HT-29 (cell line): ENCODE measurements at places on chromosomes 13 and 19.
A peak's percentile ranks its signal among the peaks of the same experiment; 100 is the strongest.

GRCh38 chr13:43522788-43523187 is 264.0 kb downstream of the ENOX1 start:
- no peak for DNase-seq

GRCh38 chr19:39115105-39115847 is 10.3 kb upstream of the PAK4 start:
- no peak for DNase-seq

- no peak for DNase-seq
Measured at GRCh38 chr13:50594276-50595051, 249.0 kb downstream of the DLEU7 start.

DNA sequence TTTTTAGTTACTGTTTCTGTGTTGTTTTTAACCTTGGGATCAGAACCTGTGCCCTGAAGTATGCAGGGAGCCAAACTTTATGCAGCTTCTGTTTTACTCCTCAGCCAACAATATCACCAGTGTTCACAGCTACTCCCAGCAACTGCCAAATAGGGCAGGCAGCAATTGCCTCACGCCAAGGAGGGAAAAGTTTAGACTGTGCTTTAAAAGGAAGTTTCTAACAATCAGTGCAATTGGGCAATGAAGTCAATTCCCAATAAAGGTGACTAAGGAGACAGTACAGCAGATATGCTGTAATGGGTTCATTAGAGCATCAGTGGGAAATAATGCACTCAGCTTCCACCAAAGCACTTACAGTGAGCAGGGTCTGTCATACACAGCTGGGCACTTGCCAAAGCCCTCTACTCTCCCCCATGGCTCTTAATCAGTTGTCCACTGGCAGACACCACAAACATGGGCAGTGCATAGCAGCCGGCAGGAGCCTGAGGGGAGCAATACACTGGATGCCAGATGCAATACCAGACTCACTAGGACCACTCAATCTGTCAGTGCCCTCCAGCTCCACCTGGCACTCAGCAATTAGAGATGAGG is 19.3 kb downstream of the ENOX1 start:
- no peak for DNase-seq

DNA sequence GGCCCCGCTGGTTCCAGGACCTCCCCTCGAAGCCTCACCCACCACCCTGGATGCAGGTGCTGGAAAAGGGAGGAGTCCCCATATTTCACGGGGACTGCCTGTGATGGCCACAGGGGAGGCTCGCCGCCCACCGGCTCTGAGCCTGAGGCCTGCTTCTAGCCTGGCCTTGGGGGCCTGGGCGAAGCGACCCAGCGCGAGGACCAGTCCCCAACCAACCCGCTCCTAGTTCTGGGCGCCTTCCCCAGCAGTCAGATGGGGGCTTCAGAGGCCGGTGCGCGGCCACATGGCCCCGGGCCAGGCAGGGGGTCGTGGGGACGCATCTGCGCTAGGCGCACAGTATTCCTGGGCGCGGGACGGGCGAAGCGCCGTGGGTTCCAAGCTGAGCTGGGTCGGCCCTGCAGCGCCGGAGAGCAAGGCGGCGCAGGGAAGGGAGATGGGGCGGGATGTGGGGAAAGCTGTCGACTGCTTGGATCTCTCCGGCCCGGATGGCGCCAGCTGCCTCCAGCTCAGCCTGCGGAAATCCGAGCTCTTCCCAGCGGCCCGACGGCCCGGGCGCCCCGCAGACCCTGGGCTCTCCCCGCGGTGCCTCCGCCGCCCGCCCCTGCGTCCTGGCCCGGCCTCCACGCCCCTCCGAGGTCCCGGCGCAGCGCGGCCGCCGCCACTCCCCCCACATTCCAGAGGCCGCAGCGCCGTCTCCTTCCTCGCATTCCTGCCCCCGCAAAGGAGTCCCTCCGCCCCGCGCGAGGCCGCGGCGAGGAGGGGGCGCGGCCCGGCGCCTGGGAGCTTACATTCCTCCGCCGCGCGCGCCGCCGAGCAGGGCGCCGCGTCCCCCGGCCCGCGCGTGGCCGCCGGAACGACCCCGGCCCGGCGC is at the start of gene WTIP:
Gene WTIP (plus strand): TSS at position 788 of the 871 bp plus-strand sequence. CDS start 217 bp downstream, outside the sequence.
- no peak for DNase-seq

DNA sequence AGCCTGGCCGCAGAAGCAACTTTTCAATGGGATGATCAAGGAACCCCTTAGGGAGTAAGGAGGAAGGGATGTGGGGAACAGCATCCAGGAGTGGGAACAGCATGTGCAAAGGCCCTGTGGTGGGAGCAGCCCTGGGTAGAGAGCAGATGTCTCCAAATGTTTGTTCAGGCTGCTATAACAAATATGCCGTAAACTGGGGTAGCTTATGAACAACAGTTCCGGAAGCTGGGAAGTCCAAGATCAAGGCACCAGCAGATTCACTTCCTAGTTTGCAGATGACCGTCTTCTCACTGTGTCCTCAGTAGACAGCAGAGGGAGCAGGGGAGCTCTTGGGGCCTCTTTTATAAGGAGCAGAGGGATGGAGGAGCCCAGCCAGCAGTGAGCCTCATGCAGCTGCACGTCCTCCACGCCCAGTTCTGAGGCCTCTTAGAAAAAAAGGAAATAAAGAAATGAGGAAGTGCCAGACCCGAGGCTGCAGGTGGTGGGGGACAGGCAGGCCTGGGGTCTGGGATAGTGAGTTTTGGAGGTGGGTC is 4.2 kb upstream of the LRRC25 start:
- peak; percentile 87 for DNase-seq

DNA sequence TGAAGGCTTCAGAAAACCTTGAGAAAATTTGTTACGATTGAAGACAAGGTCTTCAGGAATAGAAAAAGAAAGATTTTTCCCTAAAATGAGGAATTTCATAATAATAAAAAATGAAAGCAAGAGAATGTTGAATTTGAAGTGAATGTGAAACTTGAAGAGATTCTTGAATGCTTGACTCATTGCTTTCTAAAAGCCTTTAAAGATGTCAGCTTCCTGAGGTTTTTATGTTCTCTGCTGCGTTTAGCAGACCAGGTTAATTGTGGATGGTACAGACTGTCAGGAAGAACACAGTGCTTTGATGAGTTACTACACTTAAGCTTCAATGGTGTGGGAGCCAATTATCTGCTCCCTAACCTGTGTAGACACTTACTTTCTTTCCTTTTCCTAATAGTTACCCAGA is 96.3 kb upstream of the FNDC3A start:
- no peak for DNase-seq

- peak; percentile 73 for DNase-seq
Measured at GRCh38 chr19:13849991-13850909, 26.7 kb upstream of the NANOS3 start.

DNA sequence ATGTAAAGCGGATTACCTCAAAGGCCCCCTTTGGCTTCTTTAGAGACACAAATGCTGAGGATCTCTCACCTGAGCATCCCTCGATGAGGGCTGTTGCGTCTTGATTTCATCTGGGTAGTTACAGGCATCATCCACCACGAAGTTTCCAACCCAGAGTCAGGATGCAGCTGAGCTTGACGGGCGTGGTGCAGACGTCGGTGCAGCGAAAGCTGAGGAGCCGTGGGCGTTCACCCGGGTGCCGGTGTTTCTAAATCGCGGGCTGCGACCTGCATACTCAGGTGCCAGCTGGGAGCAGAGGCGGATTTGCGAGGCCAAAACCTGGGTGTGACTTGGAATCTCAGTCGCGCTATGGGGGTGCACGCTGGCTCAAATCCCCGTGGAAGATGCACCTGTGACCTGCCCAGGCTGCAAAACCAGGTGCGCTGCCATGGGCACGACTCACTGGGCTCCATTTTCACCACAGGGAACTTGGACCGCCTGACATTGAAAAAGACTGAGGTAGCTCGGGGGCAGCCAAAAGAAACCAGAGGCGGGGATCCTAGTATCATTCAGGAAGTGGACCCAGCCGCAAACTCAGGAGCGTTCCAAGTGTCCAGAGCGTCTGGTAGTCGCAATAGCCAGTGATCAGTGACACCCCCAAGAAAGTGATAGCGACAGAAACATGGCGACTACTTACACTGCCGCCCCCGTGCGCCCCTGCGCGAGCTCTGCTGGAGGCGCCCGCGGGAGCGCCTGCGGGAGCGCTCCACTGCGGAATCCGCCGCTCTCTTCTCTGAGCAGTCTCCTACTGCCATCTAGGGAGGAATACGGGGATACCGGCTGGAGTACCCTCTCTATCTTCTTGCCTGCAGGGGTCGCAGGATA is 36.4 kb upstream of the IGFL4 start:
- DNase-seq: peak; percentile 99

- peak; percentile 10 for DNase-seq
Measured at GRCh38 chr19:23698711-23699520, 11.9 kb upstream of the ZNF675 start.

DNA sequence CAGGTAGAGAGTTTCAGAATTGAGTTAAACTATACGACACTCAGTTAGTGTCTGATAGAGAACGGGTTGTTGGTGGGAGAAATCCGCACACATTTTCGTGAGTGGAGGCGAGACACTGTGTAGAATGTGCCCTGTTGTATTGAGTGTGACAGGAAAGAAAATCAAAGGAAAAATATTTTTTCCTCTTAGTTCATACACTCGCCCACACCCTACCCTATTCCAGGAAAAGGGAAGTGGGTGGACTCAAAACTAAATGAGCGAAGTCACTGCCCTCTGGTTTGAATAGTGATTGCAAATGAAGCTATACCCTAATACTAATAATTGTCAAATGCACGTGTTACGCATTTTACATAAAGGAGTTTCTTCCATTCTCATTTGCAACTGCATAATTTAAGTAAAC is 2.0 kb downstream of the ZNF347 start:
- no peak for DNase-seq

GRCh38 chr13:96181911-96182310 is 92.0 kb downstream of the HS6ST3 start:
- no peak for DNase-seq

- no peak for DNase-seq
Measured at GRCh38 chr13:51625555-51626345, 41.5 kb downstream of the WDFY2 start.

DNA sequence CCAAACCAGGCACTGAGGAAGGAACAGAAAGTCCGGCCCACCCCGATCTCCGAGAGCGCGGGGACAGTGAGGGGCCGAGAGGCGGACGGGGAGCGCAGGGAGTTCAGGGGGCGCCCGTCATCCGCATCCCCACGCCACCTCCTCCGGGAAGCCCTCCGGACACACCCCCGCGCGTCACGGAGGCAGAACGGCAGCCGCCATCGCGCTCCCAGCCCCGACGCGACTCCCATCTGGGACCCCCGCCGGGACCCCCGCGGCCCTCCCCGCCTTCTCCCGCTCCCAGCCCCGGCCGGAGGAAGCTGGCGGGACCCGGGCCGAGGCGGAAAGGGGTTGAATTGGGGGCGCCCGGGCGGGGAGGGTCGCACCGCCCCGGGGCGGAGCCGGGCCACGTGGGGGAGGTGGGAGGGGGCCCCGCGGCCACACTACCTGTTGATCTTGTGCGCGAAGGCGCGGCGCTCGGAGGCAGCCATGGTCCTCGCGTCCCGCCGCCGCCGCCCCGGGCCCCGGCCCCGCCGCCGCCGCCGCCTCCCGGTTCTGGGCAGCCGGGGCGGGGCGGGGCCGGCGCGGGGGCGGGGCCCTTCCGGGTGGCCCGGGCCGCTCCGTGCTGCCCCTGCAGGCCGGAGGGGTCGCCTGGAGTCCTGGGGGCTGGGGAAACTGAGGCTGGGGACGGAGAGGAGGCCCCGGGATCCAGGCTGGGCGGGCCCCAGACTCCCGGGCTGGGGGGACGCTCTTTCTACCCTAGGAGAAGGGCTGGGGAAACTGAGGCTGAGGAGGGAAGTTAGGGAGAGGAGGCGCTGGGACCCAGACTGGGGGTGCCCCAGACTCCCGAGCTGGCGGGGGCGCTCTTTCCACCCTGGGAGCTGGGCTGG is at the start of gene DOCK6:
Gene DOCK6 (minus strand): TSS at position 554 of the 869 bp plus-strand sequence. CDS start 84 bp downstream, at position 470.
- DNase-seq: no peak

DNA sequence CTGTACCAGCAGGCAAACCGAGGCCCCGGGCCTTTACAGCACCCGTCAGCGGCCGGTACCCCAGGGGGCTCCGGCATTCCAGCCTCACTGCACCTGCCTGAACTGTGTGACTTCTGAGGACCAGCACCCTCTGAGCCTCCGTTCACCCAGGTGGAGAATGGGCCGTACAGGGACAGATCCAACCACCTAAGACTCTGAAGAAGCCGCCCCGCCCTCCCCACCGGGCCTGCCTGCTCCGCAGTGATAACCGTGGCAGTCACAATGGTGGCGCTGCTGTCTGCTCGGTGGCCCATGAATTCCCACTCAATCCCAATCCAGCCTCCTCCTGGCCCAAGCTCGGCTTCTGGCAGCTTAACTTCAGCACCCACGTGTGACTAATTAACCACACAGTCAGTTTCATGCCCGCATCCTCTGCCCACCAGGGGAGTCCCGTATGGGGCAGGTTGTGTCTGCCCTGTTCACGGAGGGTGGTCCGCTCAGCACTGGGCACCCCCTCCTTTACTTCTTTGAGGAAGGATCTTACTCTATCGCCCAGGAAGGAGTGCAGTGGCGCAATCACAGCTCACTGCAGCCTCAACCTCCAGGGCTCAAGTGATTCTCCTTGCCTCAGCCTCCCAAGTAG is 3.4 kb downstream of the TCF3 start:
- no peak for DNase-seq

- peak; percentile 32 for DNase-seq
Measured at GRCh38 chr13:73370066-73370465, 311.3 kb downstream of the KLF5 start.

DNA sequence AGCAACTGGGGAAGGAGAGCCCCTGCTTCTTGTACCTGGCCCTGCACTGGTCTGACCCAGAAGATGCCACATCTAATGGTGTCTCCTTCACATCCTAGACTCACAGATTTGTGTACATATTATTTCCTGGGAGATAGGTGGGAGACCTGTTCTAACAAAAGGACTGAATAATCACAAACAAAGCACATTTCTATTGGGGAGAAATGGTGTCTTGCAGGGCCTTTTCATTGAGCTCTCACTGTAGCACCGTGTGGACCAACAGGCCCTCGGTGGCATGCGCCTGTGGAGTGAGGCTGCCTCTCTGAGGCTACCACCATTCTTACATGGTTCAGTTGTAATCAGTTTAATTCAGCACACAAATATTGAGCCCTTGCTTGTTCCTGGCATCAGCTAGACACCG is 989 bp upstream of the SACS start:
- DNase-seq: no peak

DNA sequence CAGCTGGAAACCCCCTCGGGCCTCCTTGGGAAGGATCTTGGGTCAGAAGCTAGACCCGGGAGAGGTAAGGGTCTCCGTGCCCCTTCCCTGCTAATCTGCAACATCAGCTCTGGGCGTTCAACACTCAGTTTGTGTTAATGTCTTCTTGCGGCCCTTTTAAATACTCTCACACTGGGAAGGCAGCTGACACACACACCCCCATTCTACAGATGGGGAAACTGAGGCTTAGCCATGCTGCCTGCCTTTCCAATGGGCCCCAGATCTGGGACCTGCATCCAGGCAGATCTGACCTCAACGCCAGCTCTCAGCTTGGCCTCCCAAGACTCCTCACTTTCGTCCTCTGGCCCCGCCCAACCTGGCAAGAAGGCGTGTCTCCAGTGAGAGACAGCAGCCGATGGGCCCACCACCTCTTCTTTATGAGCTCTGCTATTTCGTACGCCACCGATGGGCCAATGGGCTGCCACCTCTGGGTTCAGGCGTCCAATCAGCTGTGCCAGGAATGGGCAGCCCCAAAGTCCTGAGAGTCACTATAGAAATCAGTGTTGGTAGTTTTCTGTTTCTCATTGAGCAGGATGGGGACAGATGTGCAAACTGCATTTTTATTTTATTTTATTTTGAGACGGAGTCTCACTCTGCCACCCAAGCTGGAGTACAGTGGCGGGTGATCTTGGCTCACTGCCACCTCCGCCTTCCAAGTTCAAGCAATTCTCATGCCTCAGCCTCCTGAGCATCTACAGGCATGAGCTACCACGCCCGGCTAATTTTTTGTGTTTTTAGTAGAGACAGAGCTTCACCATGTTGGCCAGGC is 43.8 kb downstream of the DNM2 start:
- no peak for DNase-seq

- no peak for DNase-seq
Measured at GRCh38 chr13:47299304-47299703, 402.5 kb upstream of the HTR2A start.
